Retinal pigment epithelial cell (primary cell): ENCODE measurements at places on chromosomes 6 and 20.

- no peak for DNase-seq
Observed at GRCh38 chr6:79946272-79947190, 822 bp downstream of the ELOVL4 start.

- DNase-seq: no peak
Observed at GRCh38 chr6:2733736-2734480, 16.8 kb downstream of the MYLK4 start.

- DNase-seq: no peak
Observed at GRCh38 chr6:76792394-76792793, 670.9 kb downstream of the HTR1B start.

GRCh38 chr6:111926731-111927302 lies 53.6 kb upstream of the FYN start:
- DNase-seq: no peak

- DNase-seq: no peak
Observed at GRCh38 chr6:143243786-143244185, 183.1 kb downstream of the AIG1 start.

GRCh38 chr20:25270829-25271251 lies 23.0 kb downstream of the PYGB start:
- DNase-seq: no peak

GRCh38 chr6:26087284-26088115 lies at the start of gene HFE:
Gene HFE, plus strand, starts transcription at chr6:26087429. Its CDS starts 12 bp downstream, at chr6:26087441.
- no peak for DNase-seq
